Transverse colon (tissue), 4 donors: ENCODE measurements at places on chromosomes 2 and 18. TPM values are rescaled to one million over a fixed set of nuclear protein-coding genes. Genes with fewer than 3 reads are reported as not detected.

DNA sequence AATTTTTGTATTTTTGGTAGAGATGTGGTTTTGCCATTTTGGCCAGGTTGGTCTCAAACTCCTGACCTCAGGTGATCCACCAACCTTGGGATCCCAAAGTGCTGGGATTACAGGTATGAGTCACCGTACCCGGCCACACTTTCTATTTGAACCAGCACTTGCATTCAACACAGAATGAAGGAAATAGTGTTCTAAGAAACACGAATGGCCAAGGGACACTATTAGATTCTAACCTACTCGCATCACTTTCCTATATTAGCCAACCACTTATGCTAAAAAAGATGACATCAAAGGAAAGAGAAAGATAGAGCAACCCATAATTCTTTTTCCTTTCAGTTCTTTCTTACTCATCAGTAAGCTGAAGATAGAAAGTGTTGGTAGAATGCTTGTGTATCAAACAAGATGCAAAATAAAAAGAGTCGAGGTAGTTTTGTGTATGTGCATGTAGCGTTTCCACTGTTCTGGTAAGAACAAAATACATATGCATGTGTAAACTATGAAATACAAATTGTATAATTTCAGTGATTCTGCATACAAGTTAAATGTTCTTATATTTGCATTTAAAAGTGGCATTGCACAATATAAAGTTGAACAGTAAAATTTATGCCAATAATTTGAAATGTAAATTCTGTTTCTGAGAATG is 247.6 kb downstream of the CDCA7 start:
- H3K27me3 ChIP-seq, result no peaks in the 10 kb centered on the region
- DNase-seq, result no peak
- no peaks in the 10 kb centered on the region for H3K36me3 ChIP-seq
- H3K27ac ChIP-seq, result no peak overlapping the region
- H3K4me3 ChIP-seq, result no peak overlapping the region

GRCh38 chr2:136175466-136175865 is 57.5 kb upstream of the CXCR4 start:
- no peak overlapping the region for H3K27ac ChIP-seq
- H3K36me3 ChIP-seq, result no peaks in the 10 kb centered on the region
- no peak overlapping the region for H3K4me3 ChIP-seq
- no peaks in the 10 kb centered on the region for H3K27me3 ChIP-seq

DNA sequence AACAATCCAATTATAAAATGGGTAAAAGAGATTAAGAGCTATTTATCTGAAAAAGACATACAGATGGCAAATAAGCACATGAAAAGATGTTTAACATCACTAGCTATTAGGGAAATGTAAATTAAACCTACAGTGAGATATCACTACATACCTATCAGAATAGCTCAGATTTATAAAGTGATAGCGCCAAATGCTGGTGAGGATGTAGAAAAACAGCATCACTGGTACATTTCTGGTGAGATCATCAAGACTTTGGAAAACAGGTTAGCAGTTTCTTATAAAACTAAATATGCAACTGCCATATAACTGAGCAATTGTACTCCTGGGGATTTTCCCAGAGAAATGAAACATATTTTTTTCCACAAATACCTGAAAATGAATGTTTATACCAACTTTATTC is 100.4 kb downstream of the ACOXL start:
- H3K27ac ChIP-seq, result no peak overlapping the region
- peaks cover 4% of the 10 kb centered on the region for H3K4me1 ChIP-seq
- no peak for DNase-seq

GRCh38 chr2:38697116-38697840 is 31.4 kb downstream of the GALM start:
- H3K4me1 ChIP-seq, result peaks cover 4% of the 10 kb centered on the region
- no peaks in the 10 kb centered on the region for H3K27me3 ChIP-seq
- peak; percentile 21 for DNase-seq
- H3K27ac ChIP-seq, result no peak overlapping the region
- no peaks in the 10 kb centered on the region for H3K36me3 ChIP-seq
- no peak overlapping the region for H3K4me3 ChIP-seq

DNA sequence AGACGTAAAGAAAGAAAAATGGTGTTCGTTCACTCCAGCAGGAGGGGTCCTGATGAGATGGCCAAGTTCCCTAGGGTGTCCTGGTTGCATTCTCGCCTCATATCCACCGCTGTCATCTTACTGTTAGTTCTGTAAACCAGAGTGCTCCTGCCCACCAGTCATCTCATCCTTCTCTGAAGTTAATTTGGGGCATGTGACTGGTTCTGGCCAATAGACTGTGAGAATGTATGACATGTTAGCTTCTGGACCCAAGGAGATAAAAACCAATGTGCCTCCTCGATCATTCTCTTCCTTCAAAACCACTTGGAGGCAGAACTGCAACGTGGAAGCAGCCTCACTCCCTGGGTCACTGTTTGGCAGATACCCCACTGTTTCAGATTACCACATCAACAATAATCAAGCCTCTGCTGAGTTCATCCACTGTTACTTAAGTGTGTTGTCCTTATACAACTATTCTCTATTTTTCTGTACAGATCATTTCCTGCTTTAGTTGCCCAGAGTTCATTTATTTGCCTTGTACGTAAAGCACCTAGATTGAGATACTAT is 759.1 kb downstream of the TSN start:
- H3K27me3 ChIP-seq, result no peaks in the 10 kb centered on the region
- H3K27ac ChIP-seq, result no peak overlapping the region
- H3K4me3 ChIP-seq, result no peak overlapping the region
- no peak for DNase-seq
- no peaks in the 10 kb centered on the region for H3K4me1 ChIP-seq

- H3K27ac ChIP-seq, result no peak overlapping the region
- peaks cover 4% of the 10 kb centered on the region for H3K4me1 ChIP-seq
- H3K4me3 ChIP-seq, result no peak overlapping the region
- no peaks in the 10 kb centered on the region for H3K36me3 ChIP-seq
- H3K27me3 ChIP-seq, result no peaks in the 10 kb centered on the region
Measured at GRCh38 chr2:3485166-3485565, 34.2 kb downstream of the ADI1 start.

DNA sequence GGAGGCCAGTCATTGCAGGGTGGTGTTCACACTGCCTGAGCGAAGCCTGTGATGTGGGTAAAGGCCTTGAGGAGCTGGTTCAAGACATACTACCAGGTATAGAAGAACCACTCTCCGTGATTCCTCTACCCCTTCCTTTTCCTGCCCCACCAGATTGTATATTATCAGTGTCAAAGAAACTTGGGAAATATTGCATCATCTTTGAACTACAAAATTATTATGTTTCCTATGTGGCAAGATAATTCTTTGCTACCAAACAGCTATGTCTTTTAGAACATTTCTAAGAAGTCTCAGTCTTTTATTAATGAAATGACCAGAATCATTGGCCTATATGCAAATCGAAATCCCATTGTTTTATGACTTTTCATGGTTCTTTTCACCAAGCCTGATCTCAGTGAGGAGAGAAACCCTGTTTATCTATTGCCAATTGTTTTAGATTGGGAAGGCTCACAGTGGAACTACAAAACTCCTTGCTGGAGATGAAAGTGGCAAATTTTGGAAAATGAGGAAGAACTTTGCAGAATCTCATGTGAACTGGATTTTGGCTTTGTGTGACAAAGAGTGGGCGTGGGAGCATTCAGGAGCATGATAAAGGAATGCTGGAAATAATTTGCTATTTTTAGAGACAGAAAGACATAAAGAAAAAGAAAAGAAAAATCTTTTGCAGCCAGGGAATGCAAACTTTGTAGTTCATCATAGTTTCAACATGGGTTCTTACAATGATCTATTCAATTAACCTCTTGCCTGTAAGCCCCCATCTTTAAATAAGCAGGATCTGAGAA is 286.9 kb downstream of the INSIG2 start:
- no peaks in the 10 kb centered on the region for H3K36me3 ChIP-seq
- no peaks in the 10 kb centered on the region for H3K4me1 ChIP-seq
- H3K27ac ChIP-seq, result no peak overlapping the region
- DNase-seq, result no peak
- no peaks in the 10 kb centered on the region for H3K27me3 ChIP-seq

GRCh38 chr2:76749858-76750257 is 772.3 kb downstream of the LRRTM4 start:
- H3K4me1 ChIP-seq, result no peaks in the 10 kb centered on the region
- no peaks in the 10 kb centered on the region for H3K36me3 ChIP-seq
- no peaks in the 10 kb centered on the region for H3K27me3 ChIP-seq
- no peak for DNase-seq
- H3K27ac ChIP-seq, result no peak overlapping the region

DNA sequence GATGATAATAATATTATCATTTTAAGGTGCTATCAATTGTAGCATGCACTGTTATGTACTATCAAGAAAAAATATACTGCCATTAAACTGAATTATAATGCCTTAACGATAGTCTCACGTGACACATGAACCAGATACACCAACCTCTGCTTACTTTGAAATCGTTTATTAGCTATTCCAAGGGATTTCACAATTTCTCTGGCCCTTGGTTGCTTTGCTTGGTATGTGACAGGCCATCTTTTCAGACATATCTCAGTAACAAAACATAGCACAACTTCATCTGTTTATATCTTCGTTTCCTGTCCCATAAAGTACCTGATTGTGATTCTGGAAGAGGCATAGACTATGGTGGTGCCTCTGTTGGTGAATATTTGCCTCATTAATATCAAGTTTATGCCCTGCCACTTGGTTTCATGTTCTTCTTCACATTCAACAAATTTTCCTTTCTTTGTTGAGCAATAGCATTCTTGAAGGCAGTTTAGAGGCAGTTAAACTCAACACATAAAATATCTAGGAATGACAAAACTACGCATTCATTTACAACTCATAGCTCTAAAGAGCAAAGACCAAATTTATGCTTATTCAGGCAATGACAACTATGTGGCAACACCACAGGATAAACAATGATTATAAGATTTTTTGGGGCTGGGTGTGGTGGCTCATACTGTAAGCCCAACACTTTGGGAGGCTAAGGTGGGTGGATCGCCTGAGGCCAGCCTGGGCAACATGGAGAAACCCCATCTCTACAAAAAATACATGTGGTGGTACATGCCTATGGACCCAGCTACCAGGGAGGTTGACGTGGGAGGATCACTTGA is 84.3 kb downstream of the MCFD2 start:
- no peak overlapping the region for H3K4me3 ChIP-seq
- H3K36me3 ChIP-seq, result no peaks in the 10 kb centered on the region
- DNase-seq, result no peak
- no peaks in the 10 kb centered on the region for H3K27me3 ChIP-seq
- H3K4me1 ChIP-seq, result no peaks in the 10 kb centered on the region
- H3K27ac ChIP-seq, result peak overlapping the region; percentile 56

DNA sequence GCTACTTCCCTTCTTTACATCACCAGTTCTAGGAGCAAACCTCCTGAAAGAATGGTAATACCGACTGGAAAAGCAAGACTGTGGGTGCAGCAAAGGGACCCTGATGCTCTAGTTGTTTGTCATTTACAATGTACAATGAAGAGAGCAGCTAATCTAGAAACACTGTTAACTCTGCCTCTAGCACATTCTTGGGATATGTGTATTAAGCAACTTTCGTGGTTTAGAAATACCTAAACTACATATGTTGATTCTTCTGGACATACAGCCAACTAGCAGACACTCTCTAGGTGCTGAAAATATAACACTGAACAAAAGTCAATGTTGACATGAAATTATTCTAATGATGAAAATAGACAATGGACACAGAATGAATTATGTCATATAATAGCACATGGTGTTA is 440.3 kb upstream of the MC4R start:
- H3K4me1 ChIP-seq, result no peaks in the 10 kb centered on the region
- DNase-seq, result no peak
- no peaks in the 10 kb centered on the region for H3K36me3 ChIP-seq
- H3K27ac ChIP-seq, result no peak overlapping the region
- no peak overlapping the region for H3K4me3 ChIP-seq

- DNase-seq, result no peak
- H3K4me3 ChIP-seq, result no peak overlapping the region
- no peaks in the 10 kb centered on the region for H3K36me3 ChIP-seq
- H3K27ac ChIP-seq, result no peak overlapping the region
- no peaks in the 10 kb centered on the region for H3K4me1 ChIP-seq
- H3K27me3 ChIP-seq, result no peaks in the 10 kb centered on the region
Measured at GRCh38 chr2:109458512-109458911, 155.3 kb downstream of the SEPTIN10 start.

- H3K4me1 ChIP-seq, result no peaks in the 10 kb centered on the region
- no peaks in the 10 kb centered on the region for H3K36me3 ChIP-seq
- no peak overlapping the region for H3K4me3 ChIP-seq
- no peaks in the 10 kb centered on the region for H3K27me3 ChIP-seq
- peak overlapping the region; percentile 48 for H3K27ac ChIP-seq
Measured at GRCh38 chr18:75810516-75810915, 383.0 kb upstream of the SMIM21 start.

PLGLB2 gene
- total RNA-seq, result not detected

STPG4 gene
- total RNA-seq, result 0.64 TPM

GULP1 gene
- total RNA-seq, result 25.7 TPM

PID1 gene
- total RNA-seq, result 54.6 TPM

TXNDC2 gene
- total RNA-seq, result not detected
